Lung microvascular endothelial cell (primary cell): ENCODE measurements at places on chromosomes 5 and 9. TPM values are rescaled to one million over a fixed set of nuclear protein-coding genes. Genes with fewer than 3 reads are reported as not detected.

TPPP gene
- total RNA-seq = under 0.01 and 0.44 TPM in 2 replicates

SMIM32 gene
- not detected in 2 replicates for total RNA-seq

MARVELD2 gene
- 1.1 and 2.0 TPM in 2 replicates for total RNA-seq

DEPDC1B gene
- 1.6 and 5.9 TPM in 2 replicates for total RNA-seq

C5orf52 gene
- not detected in 2 replicates for total RNA-seq

GLRA1 gene
- total RNA-seq = not detected in 2 replicates
